ENCODE measurements at places on chromosomes 1 and 21. TPM values are rescaled to one million over a fixed set of nuclear protein-coding genes. Genes with fewer than 3 reads are reported as not detected.

DNA sequence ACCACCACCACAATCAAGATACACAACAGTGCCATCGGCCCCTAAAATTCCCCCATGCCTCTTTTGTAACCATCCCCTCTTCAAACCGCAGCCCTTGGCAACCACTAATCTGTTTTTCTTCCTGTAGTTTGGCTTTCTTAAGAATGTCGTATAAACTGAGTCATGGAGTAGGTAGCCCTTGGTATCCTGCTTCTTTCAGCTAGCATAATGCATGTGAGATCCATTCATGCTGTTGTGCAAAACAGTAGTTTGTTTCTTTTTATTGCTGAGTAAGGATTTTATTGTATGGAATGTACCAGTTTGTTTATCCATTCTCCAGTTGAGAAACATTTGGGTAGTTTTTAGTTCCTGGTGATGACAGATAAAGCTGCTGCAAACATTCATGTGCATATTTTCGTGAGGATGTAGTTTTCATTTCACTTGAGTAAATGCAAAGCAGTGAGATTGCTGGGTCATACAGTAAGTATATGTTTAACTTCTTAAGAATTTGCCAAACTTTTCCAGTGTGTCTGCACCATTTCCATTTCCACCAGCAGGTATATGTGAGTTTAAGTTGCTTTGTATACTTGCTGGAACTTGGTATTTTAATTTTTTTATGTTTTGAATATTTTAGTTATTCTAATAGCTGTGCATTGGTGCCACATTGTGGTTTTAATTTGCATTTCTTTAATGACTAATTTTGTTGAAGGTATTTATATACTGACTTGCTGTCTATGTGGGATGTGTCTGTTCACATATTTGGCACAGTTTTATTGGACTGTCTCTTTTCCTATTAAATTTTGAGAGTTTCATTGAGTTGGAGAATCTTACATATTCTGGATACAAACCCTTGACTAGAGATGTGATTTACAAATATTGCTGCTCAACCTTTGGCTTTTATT is 148.4 kb upstream of the MAP1LC3C start:
- H3K4me1 ChIP-seq: no peaks in the 10 kb centered on the region
- H3K36me3 ChIP-seq: no peaks in the 10 kb centered on the region
- no peaks in the 10 kb centered on the region for H3K27me3 ChIP-seq
- DNase-seq: no peak

CLCA4 gene
- not detected for total RNA-seq

DNA sequence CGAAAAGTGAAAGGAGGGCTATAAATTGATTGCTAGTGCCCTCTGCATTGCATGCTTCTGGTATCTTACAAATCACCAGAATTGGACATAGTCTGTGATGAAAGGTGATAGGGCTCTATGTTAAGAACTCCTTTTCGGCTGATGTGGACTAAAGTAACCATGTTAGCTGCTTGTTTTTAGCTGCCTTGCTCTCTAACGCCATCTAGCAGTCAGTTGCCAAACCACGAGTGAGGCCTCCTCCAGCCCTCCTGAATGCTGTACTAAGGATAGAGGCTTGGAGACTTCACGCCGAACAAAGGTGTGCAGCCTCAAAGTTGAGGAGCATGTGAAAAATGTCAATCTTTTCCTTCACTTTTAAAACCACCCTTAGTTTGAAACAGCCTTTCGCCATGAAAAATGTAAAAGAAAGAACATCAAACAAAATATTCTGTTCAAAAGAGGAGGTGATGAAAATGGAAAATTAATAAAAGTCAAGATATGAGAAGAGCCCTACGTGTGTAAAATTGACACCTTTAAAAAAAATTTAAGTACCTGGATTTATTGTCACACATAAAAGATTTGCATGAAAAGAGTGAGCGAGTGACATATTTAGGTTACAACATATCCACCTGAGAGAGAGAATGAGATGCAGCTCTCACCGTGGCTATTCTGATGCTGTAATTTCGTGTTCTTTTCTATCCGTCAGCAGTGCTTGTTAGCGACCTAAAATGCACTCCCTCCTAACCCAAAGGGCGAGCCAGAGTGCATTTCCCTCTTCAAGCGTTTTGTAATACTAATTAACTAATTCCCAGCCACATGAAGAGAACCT is 8.1 kb downstream of the LRRC53 start:
- no peak overlapping the region for H3K4me3 ChIP-seq
- H3K27ac ChIP-seq: no peak overlapping the region

LGR6 gene
- total RNA-seq: 0.26 TPM

FCN3 gene
- not detected for total RNA-seq

MFAP2 gene
- total RNA-seq: not detected

DNA sequence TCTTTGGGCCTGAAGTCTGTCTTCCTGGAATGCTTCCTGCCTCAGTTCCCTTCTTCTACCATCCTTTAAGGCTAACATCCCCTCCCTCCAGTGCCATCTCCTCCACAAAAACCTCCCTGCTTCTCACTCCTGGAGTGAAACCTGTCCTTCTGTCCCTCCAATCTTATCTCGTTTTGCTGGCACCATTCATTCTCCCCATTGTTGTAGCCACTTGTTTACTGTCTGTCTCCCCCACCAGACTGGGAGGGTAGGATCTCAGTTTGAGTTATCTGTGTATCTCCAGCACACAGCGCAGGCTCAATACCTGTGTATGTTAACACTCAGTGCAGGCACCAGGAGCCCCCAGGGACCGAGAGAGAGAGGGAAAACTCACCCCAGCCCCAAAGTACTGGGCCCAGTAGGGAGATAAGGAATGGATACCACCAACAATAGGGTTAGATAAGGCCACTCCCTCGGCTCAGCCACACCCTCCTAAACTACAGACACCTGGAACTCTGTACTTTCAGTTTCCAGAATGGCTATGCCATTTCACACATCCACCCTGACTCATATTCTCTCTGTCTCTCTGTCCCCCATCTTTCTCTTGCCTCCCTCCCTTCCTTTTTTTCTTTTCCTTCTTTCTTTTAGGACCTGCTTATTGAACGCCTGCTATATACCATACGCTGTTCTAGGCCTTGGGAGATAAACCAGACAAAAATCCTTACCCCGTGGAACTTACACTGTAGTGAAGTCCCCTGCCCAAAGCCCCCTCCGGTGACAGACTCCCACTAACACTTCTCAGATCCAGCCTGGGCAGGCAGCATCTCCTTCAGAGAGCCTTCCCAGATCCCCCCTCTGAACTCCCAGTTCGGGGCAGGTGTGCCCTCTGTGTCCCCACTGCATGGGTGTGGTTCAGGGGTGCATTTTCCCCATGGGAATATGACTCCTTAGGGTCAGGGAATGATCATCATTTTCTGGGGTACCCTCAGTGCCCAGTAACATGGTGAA is 3.3 kb upstream of the SSBP3 start:
- H3K36me3 ChIP-seq: peaks cover 1% of the 10 kb centered on the region
- H3K27me3 ChIP-seq: peaks cover 3% of the 10 kb centered on the region
- peak overlapping the region; percentile 27 for H3K4me3 ChIP-seq
- peak; percentile 75 for DNase-seq
- peak overlapping the region; percentile 81 for H3K27ac ChIP-seq

DNA sequence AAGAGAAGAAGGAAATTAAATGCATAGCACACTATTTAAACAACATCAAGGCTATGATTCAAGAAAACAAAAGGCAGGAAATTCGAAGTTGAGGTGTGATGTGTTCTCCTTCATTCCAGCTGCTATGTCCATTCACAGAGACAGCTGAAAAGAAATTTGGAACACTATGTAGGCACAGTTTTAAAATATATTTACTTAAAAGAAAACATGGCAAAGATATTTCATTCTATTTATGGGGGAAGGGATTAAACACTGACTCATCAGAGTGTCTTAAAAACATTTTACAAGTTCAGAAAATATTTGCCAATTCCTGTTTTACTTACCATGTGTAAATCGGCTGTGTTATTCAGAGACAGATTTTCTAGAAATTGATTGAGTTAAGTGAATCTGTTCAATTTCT is 39.4 kb upstream of the NGF start:
- no peak overlapping the region for H3K4me3 ChIP-seq
- H3K27ac ChIP-seq: no peak overlapping the region
- H3K4me1 ChIP-seq: no peaks in the 10 kb centered on the region
- no peaks in the 10 kb centered on the region for H3K27me3 ChIP-seq
- no peaks in the 10 kb centered on the region for H3K36me3 ChIP-seq
- DNase-seq: no peak

GRCh38 chr1:59124166-59124565 is 172.7 kb upstream of the FGGY start:
- H3K4me3 ChIP-seq: no peak overlapping the region
- H3K27me3 ChIP-seq: peaks cover 7% of the 10 kb centered on the region
- no peak overlapping the region for H3K27ac ChIP-seq
- peaks cover 18% of the 10 kb centered on the region for H3K4me1 ChIP-seq

DNA sequence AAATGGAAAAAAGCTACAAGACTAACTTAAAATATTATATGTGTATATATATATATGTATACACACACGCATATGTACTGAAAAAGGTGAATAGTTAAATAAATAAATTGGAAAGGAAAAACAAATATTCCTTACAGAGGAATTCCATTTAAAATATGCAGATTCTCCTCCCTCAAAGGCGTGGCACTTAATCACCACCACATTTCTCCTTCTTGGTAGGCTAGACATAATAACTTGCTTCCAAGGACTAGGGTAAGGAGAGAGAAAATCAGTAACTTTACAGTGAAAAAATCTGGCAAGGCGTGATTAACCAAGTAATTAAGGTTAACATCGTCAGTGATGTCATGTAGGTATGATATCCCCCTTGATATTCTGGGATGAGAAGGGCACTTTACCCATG is 84.0 kb upstream of the USP25 start:
- no peak for DNase-seq
- no peak overlapping the region for H3K4me3 ChIP-seq
- no peaks in the 10 kb centered on the region for H3K4me1 ChIP-seq
- no peaks in the 10 kb centered on the region for H3K36me3 ChIP-seq
- H3K27ac ChIP-seq: no peak overlapping the region
- H3K27me3 ChIP-seq: no peaks in the 10 kb centered on the region

DNA sequence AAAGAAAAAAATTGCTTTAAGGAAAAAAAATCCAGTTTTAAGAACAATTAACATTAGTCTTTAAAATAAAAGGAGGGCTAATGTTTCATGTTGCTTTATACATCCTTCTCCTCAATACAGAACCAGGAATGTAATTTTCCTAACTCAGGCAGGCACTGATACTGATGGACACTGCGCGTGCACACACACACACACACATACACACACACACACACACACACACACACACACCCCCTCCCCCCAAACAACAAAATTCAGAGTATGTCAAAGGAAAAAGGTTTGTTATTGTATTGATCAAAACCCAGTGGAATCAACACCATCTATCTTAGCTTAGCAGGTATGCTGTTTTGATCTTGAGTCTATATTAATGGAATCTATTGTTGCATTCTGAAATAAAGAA is 31.6 kb downstream of the PTP4A2 start:
- H3K4me3 ChIP-seq: no peak overlapping the region
- peaks cover 41% of the 10 kb centered on the region for H3K4me1 ChIP-seq
- no peaks in the 10 kb centered on the region for H3K27me3 ChIP-seq
- H3K36me3 ChIP-seq: peaks cover 63% of the 10 kb centered on the region
- DNase-seq: no peak
- no peak overlapping the region for H3K27ac ChIP-seq

GRCh38 chr1:84947536-84948410 is 49.1 kb downstream of the MCOLN2 start:
- H3K36me3 ChIP-seq: peaks cover 58% of the 10 kb centered on the region
- H3K27ac ChIP-seq: no peak overlapping the region
- no peak for DNase-seq

CD1D gene
- not detected for total RNA-seq

- peaks cover 65% of the 10 kb centered on the region for H3K27me3 ChIP-seq
- peaks cover 2% of the 10 kb centered on the region for H3K36me3 ChIP-seq
- H3K4me1 ChIP-seq: peaks cover 1% of the 10 kb centered on the region
- no peak overlapping the region for H3K27ac ChIP-seq
Observed at GRCh38 chr1:233614743-233615521, 1.0 kb downstream of the KCNK1 start.

- no peaks in the 10 kb centered on the region for H3K27me3 ChIP-seq
- no peak overlapping the region for H3K4me3 ChIP-seq
- peaks cover 84% of the 10 kb centered on the region for H3K36me3 ChIP-seq
Observed at GRCh38 chr1:89191314-89191713, 7.4 kb downstream of the GBP4 start.

DNA sequence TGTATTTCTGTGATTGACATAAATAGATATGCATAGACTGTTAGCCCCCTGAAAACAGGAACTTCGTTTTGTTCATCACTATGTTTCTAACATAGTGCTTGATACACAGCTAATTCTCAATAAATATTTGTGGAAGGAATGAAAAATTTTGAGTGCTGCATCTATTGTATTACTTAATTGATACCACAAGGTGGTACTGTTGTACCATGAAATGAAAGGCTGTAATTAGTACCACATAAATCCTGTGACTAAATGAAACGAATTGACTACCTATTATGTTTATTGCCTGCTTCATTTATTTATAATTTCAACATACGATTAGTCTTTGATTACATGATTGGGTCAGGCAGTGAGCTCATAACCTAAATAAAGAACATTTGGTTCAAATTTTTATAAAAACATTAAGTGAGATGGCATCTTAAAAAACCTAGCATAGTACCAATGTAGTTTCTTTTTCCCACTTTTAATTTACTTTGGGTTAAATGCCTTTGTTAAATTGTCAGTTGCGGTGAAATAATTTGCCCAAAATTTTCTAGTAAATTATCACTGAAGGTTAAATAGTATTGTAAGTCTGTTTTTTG is 15.0 kb upstream of the TGFB2 start:
- H3K27ac ChIP-seq: no peak overlapping the region
- no peak overlapping the region for H3K4me3 ChIP-seq
- DNase-seq: no peak

GRCh38 chr1:202584707-202585589 is 125.3 kb downstream of the SYT2 start:
- H3K4me3 ChIP-seq: no peak overlapping the region
- no peaks in the 10 kb centered on the region for H3K27me3 ChIP-seq

C1orf116 gene
- total RNA-seq: not detected

GRCh38 chr21:33703750-33704606 is 61.7 kb downstream of the ITSN1 start:
- H3K36me3 ChIP-seq: no peaks in the 10 kb centered on the region
- H3K27ac ChIP-seq: peak overlapping the region; percentile 41
- H3K4me1 ChIP-seq: peaks cover 7% of the 10 kb centered on the region
- no peak overlapping the region for H3K4me3 ChIP-seq

- no peaks in the 10 kb centered on the region for H3K27me3 ChIP-seq
- H3K4me1 ChIP-seq: no peaks in the 10 kb centered on the region
- no peak for DNase-seq
Observed at GRCh38 chr1:213715182-213715581, 272.6 kb upstream of the PROX1 start.

LMOD1 gene
- total RNA-seq: not detected

S100A8 gene
- not detected for total RNA-seq

- no peak overlapping the region for H3K27ac ChIP-seq
- H3K27me3 ChIP-seq: peaks cover 13% of the 10 kb centered on the region
- peaks cover 11% of the 10 kb centered on the region for H3K4me1 ChIP-seq
- H3K4me3 ChIP-seq: no peak overlapping the region
- no peak for DNase-seq
- peaks cover 3% of the 10 kb centered on the region for H3K36me3 ChIP-seq
Observed at GRCh38 chr1:197343663-197344273, 75.7 kb downstream of the CRB1 start.

GRCh38 chr1:19888112-19888511 is 5.9 kb downstream of the OTUD3 start:
- no peak overlapping the region for H3K27ac ChIP-seq
- peaks cover 21% of the 10 kb centered on the region for H3K4me1 ChIP-seq
- H3K4me3 ChIP-seq: no peak overlapping the region
- peaks cover 13% of the 10 kb centered on the region for H3K36me3 ChIP-seq

Data from activated CD8-positive, alpha-beta memory T cell treated with anti-CD3 and anti-CD28 coated beads, Interleukin-2, amount 10 ng/mL, durations not matched to agents 7 days and 5 days (primary cell).